ENCODE measurements at places on chromosomes 3 and 15.
A peak's percentile ranks its signal among the peaks of the same experiment; 100 is the strongest.

- DNase-seq, result no peak
These were observed 135.3 kb downstream of the FEZF2 start for GRCh38 chr3:62238003-62238402.

DNA sequence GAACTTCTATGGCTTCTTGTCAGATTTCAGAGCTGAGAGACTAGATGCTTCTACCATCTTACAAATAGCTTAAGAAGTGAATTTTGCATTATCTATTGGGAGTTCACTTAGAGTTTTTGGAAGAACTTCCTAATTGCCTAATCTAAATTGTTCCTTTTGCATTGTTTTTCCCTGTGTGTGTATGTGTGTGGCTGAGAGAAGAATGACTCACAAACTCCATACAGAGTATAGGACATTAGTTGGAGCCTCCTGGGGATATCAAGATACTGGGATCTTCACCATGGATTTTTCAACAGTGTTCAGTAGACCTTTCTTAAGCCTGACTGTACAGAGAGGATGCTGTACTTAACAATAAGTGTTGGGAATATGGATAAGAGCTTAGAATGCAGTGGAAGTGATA lies 10.9 kb downstream of the TLNRD1 start:
- no peak for DNase-seq

- DNase-seq, result peak; percentile 52
These were observed 4.4 kb upstream of the CLDN11 start for GRCh38 chr3:170414202-170414663.

- peak; percentile 26 for DNase-seq
These were observed 5.3 kb upstream of the TXNRD3 start for GRCh38 chr3:126659915-126660886.

- DNase-seq, result no peak
These were observed 185.5 kb downstream of the NFKBIZ start for GRCh38 chr3:102034639-102035451.

GRCh38 chr15:91927585-91927984 lies 74.1 kb downstream of the SLCO3A1 start:
- DNase-seq, result no peak

DNA sequence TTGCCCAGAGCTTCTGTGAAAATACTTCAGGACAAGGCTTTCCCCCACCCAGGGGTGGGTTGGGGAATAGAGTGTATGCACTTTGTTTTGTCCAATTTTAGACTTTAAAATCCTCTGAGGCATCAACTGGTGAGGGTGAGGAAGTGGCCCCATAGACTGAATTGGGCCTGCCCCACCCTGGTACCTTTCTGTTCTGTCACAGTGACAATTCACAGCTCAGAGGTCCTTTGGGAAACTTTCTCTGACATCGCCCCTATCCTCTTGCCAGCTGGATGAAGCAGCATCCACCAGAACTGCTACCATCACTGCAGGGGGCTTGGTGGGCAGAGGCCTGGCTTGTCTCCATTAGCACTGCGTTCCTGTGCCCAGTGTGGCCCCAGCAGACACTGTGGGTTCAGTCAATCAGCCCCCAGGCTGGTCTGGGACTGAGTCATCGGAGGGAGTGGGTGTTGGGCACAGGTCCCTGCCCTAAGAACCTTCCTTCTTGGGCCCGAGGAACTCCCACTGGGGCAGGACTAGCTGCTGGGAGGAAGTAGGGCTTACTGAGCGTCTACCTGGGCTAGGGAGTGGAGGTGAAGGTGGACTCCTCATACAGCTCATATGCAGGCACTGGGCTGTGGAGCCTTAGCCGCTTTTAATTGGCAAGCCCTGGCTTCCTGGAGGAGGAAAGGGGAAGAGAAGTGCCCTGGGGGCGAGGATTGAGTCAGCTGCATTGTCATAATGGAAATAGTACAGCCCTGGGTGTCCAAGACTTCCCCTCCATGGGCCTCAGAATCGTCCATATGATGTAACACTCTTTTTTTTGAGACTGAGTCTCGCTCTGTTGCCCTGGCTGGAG lies 1.5 kb upstream of the PPM1M start:
- peak; percentile 39 for DNase-seq

GRCh38 chr15:91468871-91469580 lies 369.0 kb downstream of the SV2B start:
- DNase-seq, result no peak

GRCh38 chr3:181919375-181919774 lies 207.7 kb downstream of the SOX2 start:
- no peak for DNase-seq

GRCh38 chr3:187361835-187362234 lies 6.3 kb upstream of the RTP4 start:
- no peak for DNase-seq

Data from Caco-2 (cell line).